ENCODE measurements at places on chromosomes 12 and 14.

GRCh38 chr12:107525719-107526554 lies 159.7 kb upstream of the PWP1 start:
- no peak for DNase-seq

DNA sequence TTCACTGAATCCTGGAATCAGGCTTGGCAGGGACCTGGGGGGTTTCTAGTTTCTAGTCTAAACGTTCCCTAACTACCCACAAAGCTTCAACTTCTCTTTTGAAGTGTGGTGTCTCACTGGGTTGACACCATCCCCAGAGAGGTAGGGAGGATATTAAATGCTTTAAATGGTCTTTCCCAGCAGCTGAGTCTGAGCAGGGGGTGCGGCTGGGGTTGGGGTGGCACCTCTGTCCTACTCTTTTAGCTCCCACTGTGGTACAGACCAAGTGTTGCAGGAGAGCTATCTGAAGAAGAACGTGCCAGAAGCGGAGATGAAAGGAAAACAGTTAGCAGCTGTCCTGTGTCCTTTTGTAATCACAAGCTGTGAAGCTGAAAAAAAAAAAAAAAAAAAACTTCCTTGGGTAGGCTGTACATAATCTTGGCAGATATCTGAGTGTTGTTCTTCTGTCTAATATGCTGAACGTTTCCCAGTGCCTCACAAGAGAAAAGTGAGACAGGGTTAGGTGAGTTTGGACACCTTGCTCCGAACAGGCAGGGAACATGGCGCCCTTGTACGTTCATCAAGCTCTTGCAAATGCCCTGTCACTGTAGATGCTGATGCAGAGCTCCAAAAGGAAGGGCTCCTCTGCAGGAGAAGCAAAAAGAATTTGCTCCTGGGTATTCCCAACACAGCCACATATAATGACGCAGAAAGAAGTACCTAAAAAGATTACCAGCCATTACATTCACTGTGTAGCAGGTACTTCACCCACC lies 447.2 kb downstream of the APAF1 start:
- no peak for DNase-seq

DNA sequence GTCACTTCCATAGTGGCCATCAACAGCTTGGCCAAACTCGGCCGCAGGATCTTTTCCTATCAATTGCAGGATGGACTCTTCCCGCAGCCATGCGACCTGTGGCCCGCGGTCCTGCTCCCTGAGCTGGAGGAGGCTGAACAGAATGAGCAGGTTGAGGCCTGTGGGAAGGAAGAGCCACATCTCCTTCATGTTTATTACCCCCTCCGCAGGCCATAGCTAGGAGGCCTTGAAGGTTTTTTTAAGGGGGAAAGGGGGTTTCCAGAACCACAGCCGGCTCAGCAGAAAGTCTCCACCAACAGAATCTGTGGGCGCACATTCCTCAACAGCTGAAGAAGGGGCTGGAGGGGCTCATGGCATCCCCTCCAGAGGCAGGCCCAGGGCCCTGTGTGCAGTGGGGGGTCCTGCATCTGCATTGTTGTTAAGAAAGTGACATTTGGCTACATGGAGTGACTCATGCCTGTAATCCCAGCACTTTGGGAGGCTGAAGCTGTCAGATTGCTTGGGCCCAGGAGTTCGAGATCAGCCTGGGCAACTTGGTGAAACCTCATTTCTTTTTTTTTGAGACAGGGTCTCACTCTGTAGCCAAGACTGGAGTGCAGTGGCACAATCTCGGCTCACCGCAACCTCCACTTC lies 25.2 kb upstream of the PPP1R13B start:
- no peak for DNase-seq

- DNase-seq: no peak
Observed at GRCh38 chr12:104056419-104056972, 6.5 kb upstream of the GLT8D2 start.

- peak; percentile 2 for DNase-seq
Observed at GRCh38 chr14:78836777-78837176, 666.6 kb downstream of the NRXN3 start.

DNA sequence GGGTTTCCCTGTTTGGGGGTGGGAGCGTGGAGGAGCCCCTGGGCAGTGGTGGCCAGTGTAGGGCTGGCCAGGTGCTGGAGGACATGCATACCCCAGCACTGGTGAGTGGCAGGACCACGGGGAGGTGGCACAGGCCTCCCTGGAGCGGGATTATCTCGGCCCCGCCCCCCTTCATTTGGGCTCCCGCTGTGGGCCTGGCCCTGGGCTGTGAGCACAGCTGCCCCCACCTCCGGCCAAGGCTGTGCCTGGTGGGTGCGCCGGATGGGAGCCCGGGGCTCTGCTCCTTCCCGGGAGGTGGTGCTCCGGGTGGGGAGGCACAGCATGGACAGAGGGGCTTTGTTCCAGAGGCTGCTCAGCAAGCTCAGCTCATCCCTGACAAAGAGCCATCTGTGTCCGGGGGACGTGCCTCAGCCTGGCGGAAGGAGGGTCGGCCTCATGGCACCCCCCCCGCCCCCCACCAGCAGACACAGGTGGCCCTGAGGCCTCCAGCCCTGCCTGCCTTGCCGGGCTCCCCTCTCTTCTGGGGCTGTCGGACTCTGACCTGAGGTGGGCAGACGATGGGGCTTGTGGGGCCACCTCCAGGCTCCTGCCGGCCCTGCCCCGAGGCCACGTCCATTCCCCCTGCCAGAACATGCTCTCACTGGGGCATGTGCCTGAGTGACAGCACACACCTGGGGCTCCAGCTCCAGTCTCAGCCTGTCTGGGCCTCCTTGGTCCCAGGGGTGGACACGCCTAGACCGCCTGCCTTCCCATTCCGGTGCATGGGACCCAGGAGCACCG lies 8.4 kb downstream of the TEDC1 start:
- no peak for DNase-seq

DNA sequence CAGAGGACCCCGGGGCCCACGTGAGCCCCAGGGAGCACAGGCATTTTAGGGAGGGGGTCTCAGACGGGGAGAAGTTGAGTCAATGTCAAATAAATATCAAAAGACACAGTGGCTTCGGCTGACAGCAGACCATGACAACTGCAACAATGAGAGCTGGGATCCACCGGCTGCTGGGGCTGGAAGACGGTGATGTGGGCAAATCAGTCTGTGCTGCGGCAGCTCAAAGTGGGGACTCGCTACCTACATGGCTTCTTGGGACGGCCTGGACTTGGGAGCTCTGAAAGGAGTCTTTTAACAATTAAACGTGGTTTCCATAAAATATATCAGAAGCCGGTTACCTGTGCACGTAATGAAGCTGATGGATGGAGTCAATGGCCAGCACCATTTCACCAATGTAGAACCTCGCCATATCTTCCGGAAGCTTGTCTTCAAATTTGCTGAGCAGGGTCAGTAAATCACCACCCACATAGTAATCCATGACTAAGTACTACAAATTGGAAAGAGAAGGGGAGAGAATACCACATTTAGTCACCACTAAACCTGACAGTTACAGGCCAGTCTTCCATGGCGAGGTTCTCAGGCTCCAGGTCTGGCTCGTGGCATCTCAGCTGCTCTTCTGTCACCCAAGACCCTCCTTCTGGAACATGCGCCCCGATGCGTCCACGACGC lies 58.0 kb downstream of the CDC42BPB start:
- no peak for DNase-seq

DNA sequence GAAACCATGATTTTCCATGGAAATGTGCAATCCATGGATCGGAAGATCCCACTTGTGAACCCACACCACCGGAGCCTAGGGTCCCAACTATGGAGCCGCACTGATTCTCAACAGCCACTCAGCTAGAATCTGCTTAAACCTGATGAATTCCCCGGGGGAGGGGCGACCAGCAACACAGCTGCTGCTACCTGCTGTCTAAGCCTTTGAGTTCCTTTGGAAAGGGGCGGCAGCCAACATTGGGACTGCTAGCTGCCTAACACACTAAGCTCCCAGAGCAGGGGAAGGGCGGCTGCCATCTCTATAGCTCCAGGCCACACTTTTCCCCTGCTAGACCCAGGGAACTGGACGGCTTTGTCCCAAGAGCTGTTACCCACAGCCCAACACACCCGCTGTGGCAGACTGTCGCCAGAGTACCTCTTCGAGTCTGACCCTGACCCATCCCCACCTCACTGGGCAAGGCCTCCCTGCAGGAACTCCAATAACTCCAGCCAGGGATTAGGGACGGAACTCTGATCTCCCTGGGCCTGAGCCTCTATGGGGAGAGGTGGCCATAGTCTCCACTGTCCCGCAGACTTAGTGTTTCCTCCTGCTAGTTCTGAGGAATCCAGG lies 205.8 kb upstream of the SLC16A7 start:
- no peak for DNase-seq

- DNase-seq: no peak
Observed at GRCh38 chr14:96069421-96069820, 30.3 kb downstream of the C14orf132 start.

DNA sequence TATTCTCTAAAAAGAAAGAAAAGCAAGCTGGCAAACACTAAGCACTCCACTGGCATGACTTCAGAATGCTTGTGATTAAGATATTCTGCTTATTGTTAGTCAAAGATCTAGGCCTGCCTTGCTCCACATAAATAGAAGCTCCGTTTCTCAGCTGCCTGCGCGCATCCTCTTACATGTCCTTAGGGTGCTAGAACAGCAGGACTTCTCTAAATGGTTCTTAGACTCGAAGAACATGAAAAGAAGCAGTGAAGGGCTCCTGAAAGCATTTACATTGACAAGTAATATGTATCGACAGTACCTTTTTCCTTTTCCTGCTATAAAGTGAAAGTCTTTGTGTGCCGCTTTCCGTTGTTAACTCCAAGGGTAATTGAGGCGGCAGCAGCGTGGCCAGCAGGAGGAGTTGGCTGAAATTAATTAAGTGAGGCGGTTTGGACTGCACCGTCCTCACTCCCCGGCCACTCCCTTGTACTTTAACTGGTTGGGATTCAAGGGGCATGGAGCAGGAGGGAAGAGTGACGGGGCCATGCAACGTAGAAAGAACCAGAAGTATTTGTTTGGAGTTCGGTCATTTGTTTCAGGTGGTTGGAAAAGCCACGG lies 34.2 kb upstream of the OTX2 start:
- DNase-seq: no peak

DNA sequence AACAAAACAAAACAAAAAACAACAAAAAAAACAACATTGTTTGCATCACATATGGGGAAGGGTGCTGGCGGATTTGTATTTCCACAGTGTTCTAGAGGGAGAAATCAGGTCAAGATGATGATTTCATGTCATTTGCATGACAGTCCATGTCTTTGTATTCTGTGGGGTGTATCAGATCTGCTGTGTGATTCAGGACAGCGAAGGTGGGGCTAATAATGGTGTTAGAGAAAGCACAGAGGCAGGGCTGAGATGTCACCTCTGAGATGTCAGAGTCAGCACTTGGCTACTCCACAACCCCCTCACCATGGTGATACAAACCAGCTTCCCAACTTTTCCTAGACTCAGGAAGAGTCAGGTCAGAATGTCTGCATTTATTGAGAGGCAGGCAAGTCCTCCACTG lies 543.2 kb downstream of the BCL11B start:
- no peak for DNase-seq

- DNase-seq: no peak
Observed at GRCh38 chr12:32201976-32202375, 95.3 kb downstream of the BICD1 start.

- no peak for DNase-seq
Observed at GRCh38 chr12:112167718-112168525, 42.6 kb downstream of the TRAFD1 start.

DNA sequence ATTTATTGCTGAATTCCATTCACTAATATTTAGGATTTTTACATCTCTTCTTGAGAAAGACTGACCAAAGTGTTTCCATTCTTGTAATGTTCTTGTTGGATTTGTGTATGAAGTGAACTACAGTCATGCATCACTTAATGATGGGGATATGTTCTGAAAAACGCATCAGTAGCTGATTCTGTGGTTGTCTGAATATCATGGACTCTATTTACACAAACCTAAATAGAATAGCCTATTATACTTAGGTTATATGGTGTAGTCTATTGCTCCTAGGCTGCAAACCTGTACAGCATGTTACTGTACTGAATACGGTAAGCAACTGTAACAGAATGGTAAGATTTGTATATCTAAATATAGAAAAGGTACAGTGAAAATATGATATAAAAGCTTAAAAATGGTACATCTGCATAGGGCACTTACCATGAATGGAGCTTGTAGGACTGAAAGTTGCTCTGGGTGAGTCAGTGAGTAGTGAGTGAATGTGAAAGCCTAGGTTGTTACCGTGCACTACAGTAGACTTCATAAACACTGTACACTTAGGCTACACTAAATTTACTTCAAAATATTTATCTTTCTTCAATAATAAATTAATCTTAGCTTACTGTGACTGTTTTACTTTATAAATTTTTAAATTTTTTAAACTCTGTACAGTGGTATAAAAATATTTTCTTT lies 27.6 kb upstream of the P2RX4 start:
- no peak for DNase-seq

DNA sequence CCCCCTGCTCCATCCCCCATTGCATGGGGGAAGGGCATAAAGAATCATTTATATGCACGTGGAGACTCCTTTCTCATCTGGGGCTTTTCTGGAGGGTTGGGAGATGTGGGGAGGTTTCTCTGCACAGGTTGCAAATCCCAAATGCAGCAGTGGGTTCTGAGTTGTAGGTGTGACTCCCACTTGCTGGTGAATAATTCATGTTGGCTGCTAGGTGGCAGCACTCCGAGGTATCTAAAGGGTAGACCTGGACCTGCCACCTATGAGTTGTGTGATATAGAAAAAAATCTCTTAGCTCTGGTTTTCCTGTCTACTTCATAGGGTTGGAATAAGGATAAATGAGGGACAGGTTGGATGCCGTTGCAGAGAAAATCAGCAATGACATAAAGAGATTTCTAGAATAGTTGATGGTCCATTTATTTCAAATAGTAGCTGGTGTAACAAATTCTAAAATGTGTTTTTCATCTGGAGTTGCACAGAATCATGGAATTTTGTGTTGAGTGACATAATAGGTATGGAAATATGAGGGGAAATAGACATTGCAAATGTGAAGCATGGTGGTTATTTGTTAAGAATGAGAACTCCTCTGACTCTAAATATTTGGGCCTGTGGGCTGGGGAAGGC lies 4.6 kb downstream of the MARCHF9 start:
- DNase-seq: no peak

DNA sequence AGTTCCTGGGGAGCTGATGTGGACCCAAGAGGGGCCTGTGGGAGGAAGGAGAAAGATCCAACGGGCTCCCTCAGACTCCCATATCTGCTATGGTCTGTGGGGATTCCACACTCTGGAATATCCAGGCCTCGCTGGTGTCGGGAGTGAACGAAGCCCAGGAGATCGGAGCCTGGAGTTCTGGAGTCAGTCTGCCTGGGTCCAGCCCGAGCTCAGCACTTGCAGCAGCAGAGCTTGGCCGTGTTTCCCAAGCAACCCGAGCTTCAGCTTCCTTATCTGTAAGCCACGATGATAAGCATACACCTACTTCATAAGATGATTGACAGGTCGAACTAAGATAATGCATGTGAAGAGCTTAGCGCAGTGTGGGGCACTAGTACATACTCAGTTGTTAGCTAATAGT lies 10.1 kb downstream of the LTBP2 start:
- DNase-seq: no peak

GRCh38 chr14:65177551-65177950 lies 75.2 kb upstream of the MAX start:
- no peak for DNase-seq

GRCh38 chr12:109503611-109504010 lies 26.2 kb downstream of the UBE3B start:
- no peak for DNase-seq

Measured in amniotic stem cell (primary cell).